Activated CD4-positive, alpha-beta memory T cell treated with anti-CD3 and anti-CD28 coated beads, Interleukin-2, amount 10 ng/mL, durations not matched to agents 7 days and 5 days (primary cell): ENCODE measurements at places on chromosomes 16 and 17. TPM values are rescaled to one million over a fixed set of nuclear protein-coding genes. Genes with fewer than 3 reads are reported as not detected.
A peak's percentile ranks its signal among the peaks of the same experiment; 100 is the strongest.

Gene ABCC6
- total RNA-seq: 0.05 TPM

Gene NIP7
- 36.7 TPM for total RNA-seq

Gene SOX9
- not detected for total RNA-seq

Gene WNT9B
- not detected for total RNA-seq

Gene TBC1D3I
- 0.76 TPM for total RNA-seq

Gene CA4
- total RNA-seq: not detected

DNA sequence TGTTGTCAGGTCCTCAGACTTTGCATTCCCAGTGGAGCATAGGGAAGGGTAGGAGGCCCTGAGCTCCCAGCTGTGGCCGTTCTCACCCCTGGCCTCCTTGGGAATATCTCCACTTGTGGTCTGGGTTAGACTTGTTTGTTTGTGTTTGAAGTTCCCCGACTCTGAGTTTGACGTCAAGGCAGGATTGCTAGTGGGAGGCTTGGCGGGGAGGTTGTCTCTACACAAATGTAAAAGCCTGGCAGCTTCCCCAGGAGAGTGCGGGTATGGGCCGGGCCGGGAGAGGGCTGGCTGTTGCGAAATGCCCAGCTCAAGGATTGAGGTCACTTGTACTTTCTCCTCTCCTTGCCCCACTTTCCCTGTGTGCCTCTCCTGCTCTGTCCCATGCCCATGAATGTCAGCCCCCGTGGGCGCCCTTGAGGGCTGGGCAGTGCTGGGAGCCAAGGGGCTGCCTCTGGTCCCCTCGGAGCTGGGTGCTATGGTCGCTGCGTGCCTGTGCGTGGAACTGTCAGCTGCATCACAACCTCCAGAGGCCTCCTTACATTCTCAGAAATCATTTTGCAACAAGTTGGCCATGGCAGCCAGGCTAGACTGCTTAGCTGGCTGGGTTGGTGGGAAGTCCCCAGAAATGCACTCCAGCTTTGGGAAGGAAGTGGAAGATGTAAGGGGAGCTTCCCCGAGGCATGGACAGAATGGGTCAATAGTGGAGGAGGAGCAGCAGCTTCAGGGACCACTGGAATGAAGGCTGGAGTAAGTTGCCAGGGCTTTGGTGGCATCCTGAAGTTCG is 84.3 kb downstream of the KSR1 start:
- DNase-seq: no peak
- H3K4me3 ChIP-seq: no peak overlapping the region
- H3K4me1 ChIP-seq: peaks cover 66% of the 10 kb centered on the region
- no peaks in the 10 kb centered on the region for H3K27me3 ChIP-seq
- H3K27ac ChIP-seq: no peak overlapping the region

DNA sequence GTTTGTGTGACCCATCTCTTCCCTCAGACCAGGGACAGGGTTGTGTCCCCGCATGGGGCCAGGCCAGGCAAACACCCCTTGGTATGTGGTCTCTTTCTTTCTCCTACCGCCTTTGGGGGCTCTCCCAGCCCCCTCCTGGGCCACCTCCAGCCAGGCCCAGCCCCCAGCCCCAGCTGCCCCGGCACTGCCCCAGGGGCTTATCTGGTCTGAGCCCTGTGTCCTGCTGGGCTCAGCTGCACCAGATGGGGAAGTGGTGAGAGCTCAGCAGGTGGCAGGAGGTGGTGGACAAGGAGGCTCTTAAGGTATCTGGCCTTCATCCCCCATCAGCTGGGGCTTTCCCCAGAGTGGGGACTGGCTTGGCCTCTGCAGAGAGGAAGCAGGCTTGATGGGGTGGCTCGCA is 8.7 kb downstream of the ADAM11 start:
- no peak overlapping the region for H3K27ac ChIP-seq
- no peak for DNase-seq
- H3K27me3 ChIP-seq: peaks cover 4% of the 10 kb centered on the region
- peaks cover 10% of the 10 kb centered on the region for H3K4me1 ChIP-seq
- no peaks in the 10 kb centered on the region for H3K36me3 ChIP-seq

- H3K4me1 ChIP-seq: no peaks in the 10 kb centered on the region
- H3K4me3 ChIP-seq: no peak overlapping the region
- H3K27ac ChIP-seq: no peak overlapping the region
- H3K27me3 ChIP-seq: no peaks in the 10 kb centered on the region
- DNase-seq: no peak
Measured at GRCh38 chr16:49494474-49494873, 120.9 kb downstream of the C16orf78 start.

DNA sequence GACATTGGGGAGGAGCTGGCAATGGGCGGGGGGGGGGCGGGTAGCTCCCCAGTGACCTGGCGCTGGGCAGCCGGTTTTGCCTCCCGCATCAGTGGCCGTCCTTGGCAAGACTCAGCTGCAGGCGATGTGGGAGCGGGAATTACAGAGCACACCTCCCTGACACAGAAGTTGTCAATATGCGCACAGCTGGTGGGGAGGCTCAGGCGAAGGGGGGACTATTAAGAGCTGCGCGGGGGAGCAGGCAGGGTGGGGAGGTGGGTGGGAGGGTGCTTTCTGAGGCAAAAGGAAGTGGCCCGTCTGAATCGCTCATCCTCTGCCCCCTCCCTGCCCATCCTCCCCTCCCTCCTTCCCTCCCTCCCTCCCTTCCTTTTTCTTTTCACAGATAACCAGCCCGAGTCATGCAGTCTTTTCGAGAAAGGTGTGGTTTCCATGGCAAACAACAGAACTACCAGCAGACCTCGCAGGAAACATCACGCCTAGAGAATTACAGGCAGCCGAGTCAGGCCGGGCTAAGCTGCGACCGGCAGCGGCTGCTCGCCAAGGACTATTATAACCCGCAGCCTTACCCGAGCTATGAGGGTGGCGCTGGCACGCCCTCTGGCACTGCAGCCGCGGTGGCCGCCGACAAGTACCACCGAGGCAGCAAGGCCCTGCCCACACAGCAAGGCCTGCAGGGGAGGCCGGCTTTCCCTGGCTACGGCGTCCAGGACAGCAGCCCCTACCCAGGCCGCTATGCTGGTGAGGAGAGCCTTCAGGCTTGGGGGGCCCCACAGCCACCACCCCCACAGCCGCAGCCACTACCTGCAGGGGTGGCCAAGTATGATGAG is 44.0 kb downstream of the SREBF1 start:
- H3K27ac ChIP-seq: peak overlapping the region; percentile 74
- peaks cover 10% of the 10 kb centered on the region for H3K36me3 ChIP-seq
- H3K27me3 ChIP-seq: no peaks in the 10 kb centered on the region
- peaks cover 27% of the 10 kb centered on the region for H3K4me1 ChIP-seq
- peak; percentile 76 for DNase-seq

GRCh38 chr16:15605839-15606517 is 37.0 kb downstream of the MARF1 start:
- H3K27me3 ChIP-seq: no peaks in the 10 kb centered on the region
- no peak for DNase-seq
- peaks cover 7% of the 10 kb centered on the region for H3K4me1 ChIP-seq
- peak overlapping the region; percentile 13 for H3K27ac ChIP-seq

DNA sequence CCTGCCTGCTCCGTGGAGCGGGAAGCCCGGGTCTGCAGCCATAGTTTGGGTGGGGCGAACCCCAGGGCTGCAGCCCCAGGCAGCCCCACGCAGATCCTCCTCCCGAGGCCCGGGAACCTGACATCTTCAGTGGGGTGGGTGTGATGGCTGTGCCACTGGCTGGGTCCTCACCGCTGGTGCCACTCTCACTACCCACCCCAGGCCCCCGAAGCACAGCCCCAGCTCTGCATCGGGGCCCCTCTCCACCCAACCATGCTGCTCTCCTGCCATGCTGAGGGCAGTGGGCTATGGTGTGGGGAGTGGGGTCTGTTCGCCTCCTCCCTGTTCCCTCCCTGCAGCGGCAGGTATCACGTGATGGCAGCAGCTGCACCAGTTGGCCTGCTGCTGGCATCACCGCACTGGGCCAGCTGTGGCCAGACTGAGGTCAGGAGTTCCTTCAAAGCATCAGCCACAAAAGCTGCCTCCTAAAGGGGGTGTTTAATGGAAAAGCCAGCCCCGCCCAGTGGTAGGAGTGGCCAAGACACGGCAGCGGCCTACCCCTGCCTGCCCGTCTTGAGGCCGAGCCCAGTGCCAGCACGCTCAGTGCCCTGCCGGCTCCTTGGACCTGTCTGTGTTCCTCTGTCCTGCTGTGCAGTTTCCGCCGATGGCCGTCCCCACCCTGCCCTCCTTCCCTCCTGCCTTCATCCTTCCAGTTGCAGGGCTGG is 10.8 kb downstream of the KCTD5 start:
- no peaks in the 10 kb centered on the region for H3K27me3 ChIP-seq
- no peak overlapping the region for H3K4me3 ChIP-seq
- DNase-seq: no peak
- no peaks in the 10 kb centered on the region for H3K4me1 ChIP-seq
- peak overlapping the region; percentile 56 for H3K27ac ChIP-seq
- peaks cover 23% of the 10 kb centered on the region for H3K36me3 ChIP-seq

- H3K36me3 ChIP-seq: no peaks in the 10 kb centered on the region
- DNase-seq: no peak
- no peaks in the 10 kb centered on the region for H3K4me1 ChIP-seq
- H3K27ac ChIP-seq: no peak overlapping the region
Measured at GRCh38 chr16:24906901-24907300, 61.1 kb downstream of the SLC5A11 start.

DNA sequence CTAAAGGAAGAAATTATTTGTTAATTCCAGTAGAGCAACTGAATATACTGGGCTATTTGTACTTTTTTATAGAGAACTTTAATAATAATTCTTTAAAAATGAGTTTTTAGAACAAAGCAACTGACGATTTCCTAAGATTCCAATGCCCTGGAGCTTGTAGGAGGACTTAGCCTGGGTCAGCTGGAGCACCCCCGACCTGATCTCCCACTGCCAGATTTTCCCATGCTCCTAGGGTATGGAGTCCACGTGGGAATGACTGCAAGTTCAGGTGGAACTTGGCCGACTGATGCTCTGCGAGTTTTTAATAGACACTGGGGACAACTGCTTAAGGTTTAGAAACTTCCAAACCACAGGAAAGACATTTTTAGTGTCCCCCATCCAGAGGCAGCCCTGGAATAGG is 25.5 kb upstream of the CACNG5 start:
- DNase-seq: no peak
- H3K4me1 ChIP-seq: peaks cover 5% of the 10 kb centered on the region
- no peaks in the 10 kb centered on the region for H3K27me3 ChIP-seq
- no peak overlapping the region for H3K4me3 ChIP-seq
- no peak overlapping the region for H3K27ac ChIP-seq
- peaks cover 7% of the 10 kb centered on the region for H3K36me3 ChIP-seq

DNA sequence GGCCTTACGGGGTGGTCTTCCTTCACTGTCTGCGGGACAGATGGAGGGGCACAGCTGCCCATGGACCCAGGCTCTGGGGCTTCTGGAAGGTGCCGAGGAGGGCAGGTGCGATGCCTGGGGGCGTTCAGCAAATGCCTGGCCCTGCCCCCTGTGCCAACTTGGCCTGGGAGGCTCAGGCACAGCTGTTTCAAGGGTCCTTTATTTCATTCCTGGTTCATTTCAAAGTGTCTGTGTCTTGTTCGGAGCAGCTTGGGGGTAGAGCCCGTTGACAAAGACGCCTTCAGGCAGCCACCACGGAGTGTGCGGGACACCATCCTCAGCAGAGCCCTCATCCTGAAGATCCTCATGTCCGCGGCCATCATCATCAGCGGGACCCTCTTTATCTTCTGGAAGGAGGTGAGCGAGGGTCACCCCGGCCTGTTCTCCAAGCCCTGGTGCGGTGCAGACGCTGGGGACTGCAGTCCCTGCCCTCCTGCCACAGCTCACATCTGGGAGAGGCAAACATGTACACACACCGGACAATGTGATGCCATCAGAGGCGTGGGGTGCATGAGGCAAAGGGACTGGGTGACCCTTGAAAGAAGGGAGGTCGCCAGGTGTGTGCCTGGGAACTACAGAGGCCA is 43.9 kb downstream of the MEAK7 start:
- H3K27me3 ChIP-seq: no peaks in the 10 kb centered on the region
- H3K36me3 ChIP-seq: peaks cover 23% of the 10 kb centered on the region
- no peak for DNase-seq
- H3K4me3 ChIP-seq: no peak overlapping the region
- no peak overlapping the region for H3K27ac ChIP-seq

DNA sequence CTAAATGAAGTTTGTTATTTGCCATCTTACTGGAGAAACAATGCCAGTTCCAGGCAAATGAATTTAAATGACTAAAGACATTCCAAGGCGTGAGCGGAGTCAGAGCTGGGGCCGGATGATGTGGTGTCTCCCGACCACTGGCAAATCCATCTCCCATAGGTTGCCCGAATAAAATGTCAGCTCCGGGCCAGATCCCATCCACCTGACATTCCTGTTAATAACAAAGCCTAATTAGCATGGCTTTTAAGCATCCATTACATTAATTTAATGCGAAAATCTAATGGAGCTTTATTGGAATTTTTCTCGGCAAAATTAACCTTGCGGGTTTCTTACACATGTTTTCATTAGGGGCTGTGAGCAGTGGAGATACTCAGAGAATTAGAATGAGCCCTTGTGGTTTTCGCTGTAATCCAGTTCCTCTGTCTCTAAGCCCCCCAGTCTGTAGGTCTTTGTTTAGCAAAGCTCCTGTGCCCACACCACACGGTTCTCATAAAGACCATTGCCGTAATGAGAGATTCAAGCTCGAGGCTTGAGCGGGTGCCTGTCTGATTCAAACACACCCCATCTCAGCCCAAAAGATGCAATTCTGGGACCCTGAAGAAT is 123.3 kb downstream of the CCT6B start:
- DNase-seq: no peak
- no peak overlapping the region for H3K4me3 ChIP-seq
- H3K36me3 ChIP-seq: no peaks in the 10 kb centered on the region
- no peak overlapping the region for H3K27ac ChIP-seq
- H3K27me3 ChIP-seq: no peaks in the 10 kb centered on the region

DNA sequence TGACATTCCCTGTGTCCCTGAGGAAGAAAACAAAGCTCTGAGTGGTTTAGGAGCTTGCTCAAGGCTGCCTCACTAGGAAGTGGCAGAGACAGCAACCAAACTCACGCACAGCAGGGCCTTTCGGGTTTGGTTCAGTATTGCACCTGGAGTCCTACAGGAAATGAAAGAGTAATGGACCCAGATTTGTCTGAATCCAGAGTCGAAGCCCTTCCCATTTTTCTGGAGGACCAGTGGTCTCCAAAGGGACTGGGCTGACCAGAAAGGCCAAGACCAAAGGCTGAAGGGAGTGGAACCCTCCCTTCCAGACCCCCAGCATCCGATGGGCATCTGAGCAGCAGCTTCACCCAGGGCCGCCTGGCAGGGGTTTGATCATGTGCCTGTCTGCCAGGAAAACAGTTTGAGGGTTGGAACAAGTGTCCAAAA is 85.5 kb upstream of the RPL38 start:
- no peak overlapping the region for H3K4me3 ChIP-seq
- H3K27ac ChIP-seq: no peak overlapping the region
- H3K27me3 ChIP-seq: peaks cover 2% of the 10 kb centered on the region
- H3K36me3 ChIP-seq: no peaks in the 10 kb centered on the region

- peak overlapping the region; percentile 85 for H3K27ac ChIP-seq
- H3K36me3 ChIP-seq: peaks cover 2% of the 10 kb centered on the region
- no peak overlapping the region for H3K4me3 ChIP-seq
- no peaks in the 10 kb centered on the region for H3K27me3 ChIP-seq
- peaks cover 57% of the 10 kb centered on the region for H3K4me1 ChIP-seq
Measured at GRCh38 chr17:57442914-57443571, 186.7 kb downstream of the MSI2 start.

- H3K27ac ChIP-seq: no peak overlapping the region
- H3K4me1 ChIP-seq: no peaks in the 10 kb centered on the region
- H3K27me3 ChIP-seq: no peaks in the 10 kb centered on the region
- DNase-seq: no peak
- H3K36me3 ChIP-seq: no peaks in the 10 kb centered on the region
Measured at GRCh38 chr16:49027420-49027819, 254.2 kb downstream of the CBLN1 start.
